Gastroesophageal sphincter (tissue), 4 donors: ENCODE measurements at places on chromosomes 12 and 14.

DNA sequence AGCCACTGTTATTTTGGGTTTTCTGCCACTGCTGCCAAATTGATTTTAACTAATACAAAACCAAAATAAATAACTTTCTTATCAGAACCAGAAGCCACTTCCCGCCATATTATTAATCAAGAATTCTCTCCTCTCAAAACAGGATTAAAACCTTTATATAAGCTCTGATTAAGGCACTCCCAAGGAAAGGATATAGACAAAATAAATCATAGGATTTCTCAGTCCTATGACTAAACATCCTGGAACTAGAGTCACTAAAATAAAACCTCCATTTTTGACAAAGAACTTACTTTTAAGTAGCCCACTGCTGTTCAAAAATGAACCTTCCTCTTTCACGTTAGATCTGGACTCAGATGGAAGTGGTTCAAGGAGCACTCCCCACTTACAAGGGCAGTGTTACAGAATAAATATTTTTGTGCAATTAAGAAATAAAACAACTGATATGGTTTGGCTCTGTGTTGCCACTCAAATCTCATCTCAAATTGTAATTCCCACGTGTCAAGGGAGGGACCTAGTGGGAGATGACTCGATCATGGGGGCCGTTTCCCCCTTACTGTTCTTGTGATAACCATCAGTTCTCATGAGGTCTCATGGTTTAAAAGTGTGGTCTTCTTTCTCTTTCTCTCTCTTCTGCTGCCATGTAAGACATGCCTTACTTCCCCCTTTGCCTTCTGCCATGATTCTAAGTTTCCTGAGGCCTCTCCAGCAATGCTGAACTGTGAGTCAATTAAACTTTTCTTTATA is 26.4 kb downstream of the GXYLT1 start:
- no peak for ATAC-seq

DNA sequence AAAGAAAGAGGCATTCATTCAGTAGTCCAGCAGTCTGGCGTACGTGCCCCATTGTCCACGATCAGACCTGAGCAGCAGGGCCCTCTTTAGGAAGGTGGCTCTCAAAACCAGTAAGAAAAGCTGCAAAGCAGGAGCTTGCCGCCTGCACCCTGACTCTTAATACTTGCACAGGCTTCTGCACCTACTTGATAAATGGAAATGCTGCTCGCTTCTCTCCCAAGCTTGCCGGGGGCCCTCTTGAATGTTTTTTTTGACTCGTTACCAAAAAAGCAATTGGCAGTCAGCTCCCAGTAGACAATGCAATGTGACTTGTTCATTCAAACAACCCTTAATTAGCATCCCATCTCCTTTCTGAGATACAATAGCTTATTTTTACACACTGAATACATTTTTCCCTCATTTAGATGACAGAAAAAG is 27.2 kb upstream of the PTPRB start:
- no peak for ATAC-seq

- no peak for ATAC-seq
Observed at GRCh38 chr14:94613720-94614644, 1.8 kb downstream of the SERPINA3 start.

DNA sequence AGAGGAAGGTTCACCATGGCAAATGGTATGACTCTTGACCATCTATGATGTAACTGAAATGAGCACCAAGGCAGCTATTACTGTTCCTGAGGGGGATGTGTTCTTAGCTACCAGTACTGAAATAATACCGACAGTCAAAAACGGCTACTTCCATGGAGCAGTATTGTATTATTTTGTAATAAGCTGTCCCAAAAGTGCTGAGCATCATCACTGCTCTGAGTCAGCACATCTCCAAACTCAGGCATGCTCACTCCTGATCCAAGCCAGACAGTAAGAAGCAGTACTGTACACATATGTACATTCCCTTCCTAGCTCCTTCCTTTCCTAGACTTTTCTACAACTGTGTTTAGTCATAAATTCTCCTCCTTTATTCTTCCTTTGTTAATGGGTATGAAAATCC is 8.6 kb downstream of the VTI1B start:
- peak; percentile 55 for ATAC-seq

DNA sequence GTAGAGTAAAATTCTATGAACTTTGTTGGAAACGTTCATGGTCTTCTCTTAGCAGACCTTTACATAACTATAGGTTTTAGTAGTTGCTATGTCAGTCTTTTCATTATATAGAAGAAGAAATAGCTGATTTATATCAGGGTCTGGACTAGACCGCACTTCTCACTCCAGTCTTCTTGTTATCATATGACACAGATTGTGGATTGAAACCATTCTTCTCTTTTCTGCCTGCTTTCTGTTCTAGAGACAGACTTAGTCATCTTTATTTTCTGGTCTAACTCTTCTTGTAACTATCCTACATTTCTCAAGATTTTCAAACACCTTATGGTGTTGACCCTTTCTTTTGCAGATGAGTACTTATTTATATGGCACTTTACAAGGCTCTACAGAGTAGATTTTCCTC is 55.7 kb downstream of the PCNX1 start:
- ATAC-seq, result no peak

- no peak for ATAC-seq
Observed at GRCh38 chr12:6843118-6843902, 2.6 kb downstream of the GNB3 start.

GRCh38 chr12:92335831-92336230 is 190.2 kb upstream of the BTG1 start:
- ATAC-seq, result no peak

- peak; percentile 44 for ATAC-seq
Observed at GRCh38 chr14:38208618-38209562, 1.2 kb downstream of the SSTR1 start.

- ATAC-seq, result peak; percentile 77
Observed at GRCh38 chr12:40226705-40227104, 1.9 kb downstream of the LRRK2 start.

DNA sequence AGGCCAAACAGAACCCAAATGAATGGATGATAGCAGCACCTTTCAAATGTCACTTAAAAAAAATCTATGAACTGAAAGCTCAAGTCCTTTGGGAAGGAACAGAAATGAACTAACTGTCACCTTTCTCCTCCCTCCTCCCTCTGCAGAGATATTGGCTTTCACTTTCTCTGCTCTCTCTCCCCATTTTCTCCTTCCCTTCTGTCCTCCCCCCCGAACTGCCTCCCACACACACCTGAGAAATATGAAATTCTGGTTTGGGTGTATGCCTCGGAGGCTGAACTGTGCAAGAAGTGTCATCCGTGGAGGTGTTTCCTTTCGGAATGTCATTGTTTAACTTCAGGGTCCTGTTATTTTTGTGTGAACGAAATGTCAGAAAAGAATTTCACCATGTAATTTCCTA is 87.8 kb downstream of the NEDD1 start:
- ATAC-seq, result no peak

DNA sequence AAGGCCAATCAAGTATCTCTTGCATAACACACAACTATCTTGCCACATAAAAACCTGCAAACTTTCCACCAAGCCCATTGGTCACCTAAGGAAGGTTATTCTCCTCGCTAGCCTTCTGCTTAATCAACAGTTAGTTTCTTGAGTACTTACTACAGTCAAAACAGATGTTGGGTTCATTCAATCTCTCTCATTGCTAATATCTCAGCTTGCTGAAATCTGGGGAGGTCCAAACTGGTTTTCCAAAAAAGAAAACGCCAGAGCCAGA is 74.6 kb downstream of the TTC7B start:
- ATAC-seq, result no peak

DNA sequence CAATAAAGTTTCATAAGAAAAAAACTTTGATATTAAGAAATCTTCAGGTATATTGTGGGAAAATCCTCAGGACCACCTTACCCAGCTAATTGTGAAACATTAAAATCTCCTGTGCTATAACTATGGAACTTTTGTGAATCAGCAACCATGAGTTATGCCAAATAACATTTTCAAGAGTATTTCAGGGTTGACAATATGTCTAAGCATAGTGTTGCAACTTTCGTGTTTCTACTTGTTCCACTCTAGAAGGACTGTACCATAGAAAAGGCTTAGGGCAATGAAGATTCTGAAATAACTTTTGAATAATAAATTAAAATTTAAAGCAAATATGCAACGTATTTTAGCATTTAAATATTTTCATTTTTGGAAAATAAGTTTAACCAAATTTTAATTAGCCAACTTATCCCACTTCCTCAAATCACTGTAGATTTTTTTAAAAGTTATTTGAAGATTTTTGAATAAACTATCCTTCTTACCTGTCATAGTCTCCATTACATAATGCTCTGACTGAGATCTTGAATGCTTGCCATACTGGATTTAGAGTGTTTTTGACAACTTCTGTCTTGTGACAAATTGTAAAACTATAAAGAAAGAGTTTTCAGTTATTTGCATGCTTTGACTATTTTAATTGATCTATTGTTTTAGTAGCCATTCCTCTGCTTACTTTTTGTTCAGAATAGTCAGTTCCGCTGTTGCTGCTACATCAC is 143.6 kb downstream of the CPNE8 start:
- ATAC-seq, result no peak

- ATAC-seq, result peak; percentile 12
Observed at GRCh38 chr12:2268471-2269286, 215.9 kb downstream of the CACNA1C start.

GRCh38 chr12:9851050-9851449 is 18.1 kb downstream of the CLEC2B start:
- no peak for ATAC-seq

- peak; percentile 58 for ATAC-seq
Observed at GRCh38 chr12:25970916-25971653, 12.6 kb downstream of the RASSF8 start.

GRCh38 chr14:95862243-95862642 is 14.4 kb upstream of the TUNAR start:
- no peak for ATAC-seq

- ATAC-seq, result no peak
Observed at GRCh38 chr12:9667403-9668160, 1.9 kb upstream of the CLEC2D start.

DNA sequence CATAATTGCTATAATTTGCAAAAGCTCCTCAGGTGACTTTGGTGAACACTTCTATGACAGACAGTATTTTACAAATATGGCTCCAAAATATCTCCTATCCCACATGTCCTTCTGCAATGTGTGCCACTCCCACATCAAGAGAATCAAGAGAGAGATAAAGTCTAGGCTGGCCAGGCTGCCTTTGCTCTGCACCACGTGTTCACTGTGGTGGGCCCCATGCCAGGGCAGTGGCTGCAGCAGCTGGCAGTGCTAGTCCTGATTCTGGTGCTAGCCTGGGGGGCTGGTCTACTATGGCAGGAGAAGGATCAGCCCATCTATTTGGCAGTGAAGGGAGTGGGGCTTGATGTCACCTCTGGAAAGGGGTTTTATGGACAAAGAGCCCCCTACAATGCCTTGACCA is 86.3 kb downstream of the DRAM1 start:
- ATAC-seq, result no peak

GRCh38 chr12:14772946-14773345 is 30.3 kb downstream of the WBP11 start:
- no peak for ATAC-seq

GRCh38 chr14:56199982-56200577 is 81.9 kb downstream of the PELI2 start:
- no peak for ATAC-seq

GRCh38 chr14:96117101-96117897 is 78.1 kb downstream of the C14orf132 start:
- no peak for ATAC-seq

DNA sequence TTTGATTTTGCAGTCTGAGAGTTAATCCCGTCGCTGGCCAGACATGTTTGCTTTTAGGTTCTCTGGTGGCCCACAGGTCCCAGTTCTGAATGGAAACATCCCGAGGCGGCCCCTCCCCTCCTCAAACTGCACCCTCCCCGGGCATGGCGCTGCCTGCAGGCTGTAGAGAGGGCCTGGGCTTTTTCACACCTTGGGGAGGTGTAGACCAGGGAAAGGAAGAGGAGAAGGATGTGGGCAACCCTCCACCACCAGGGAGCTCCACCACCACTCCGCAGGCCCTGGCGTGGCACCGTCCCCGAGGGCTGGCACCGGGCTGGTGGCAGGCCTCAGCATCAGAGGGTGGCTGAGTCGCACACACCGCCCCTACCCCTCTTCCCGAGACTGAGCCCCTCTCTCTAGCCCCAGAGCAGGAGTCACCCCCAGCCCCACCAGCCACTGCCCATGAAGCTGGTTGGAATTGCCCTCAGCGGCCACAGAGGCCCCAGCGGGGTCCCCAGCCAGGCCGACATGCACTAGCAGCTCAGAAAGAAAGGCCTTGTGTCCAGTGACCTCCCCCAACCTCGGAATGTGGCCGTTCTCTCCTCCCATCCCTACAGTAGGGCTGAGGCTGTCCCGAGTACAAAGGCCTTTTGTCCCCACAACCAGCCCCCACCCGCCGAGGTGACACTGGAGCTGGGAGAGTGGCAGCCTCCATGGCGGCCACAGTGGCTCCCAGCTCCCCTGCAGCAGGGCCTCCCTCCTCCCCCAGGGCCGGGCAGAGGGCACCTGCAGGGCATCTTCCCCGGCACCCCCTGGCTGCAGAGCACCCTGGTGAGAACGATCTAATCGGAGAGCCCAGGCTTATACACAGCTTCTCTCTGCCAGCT is 23.5 kb upstream of the INF2 start:
- ATAC-seq, result peak; percentile 52

GRCh38 chr14:39739796-39740195 is 307.6 kb upstream of the FBXO33 start:
- no peak for ATAC-seq
